Fibroblast of skin of right biceps (primary cell): ENCODE measurements at places on chromosomes 11 and 22.

GRCh38 chr11:12478743-12479142 is 101.4 kb downstream of the PARVA start:
- peak; percentile 65 for DNase-seq

GRCh38 chr11:68270196-68271022 is 1.4 kb downstream of the C11orf24 start:
- no peak for DNase-seq

- peak; percentile 65 for DNase-seq
Measured at GRCh38 chr11:10742460-10743208, 8.4 kb upstream of the CTR9 start.

- no peak for DNase-seq
Measured at GRCh38 chr11:32145282-32145681, 54.4 kb downstream of the RCN1 start.

GRCh38 chr11:18046116-18046777 is at the start of gene TPH1:
Gene TPH1 (minus strand): TSS chr11:18046269. CDS start chr11:18040762, 5,507 bp downstream.
- peak; percentile 2 for DNase-seq

GRCh38 chr11:124278261-124278660 is 22.1 kb downstream of the OR8G5 start:
- no peak for DNase-seq

DNA sequence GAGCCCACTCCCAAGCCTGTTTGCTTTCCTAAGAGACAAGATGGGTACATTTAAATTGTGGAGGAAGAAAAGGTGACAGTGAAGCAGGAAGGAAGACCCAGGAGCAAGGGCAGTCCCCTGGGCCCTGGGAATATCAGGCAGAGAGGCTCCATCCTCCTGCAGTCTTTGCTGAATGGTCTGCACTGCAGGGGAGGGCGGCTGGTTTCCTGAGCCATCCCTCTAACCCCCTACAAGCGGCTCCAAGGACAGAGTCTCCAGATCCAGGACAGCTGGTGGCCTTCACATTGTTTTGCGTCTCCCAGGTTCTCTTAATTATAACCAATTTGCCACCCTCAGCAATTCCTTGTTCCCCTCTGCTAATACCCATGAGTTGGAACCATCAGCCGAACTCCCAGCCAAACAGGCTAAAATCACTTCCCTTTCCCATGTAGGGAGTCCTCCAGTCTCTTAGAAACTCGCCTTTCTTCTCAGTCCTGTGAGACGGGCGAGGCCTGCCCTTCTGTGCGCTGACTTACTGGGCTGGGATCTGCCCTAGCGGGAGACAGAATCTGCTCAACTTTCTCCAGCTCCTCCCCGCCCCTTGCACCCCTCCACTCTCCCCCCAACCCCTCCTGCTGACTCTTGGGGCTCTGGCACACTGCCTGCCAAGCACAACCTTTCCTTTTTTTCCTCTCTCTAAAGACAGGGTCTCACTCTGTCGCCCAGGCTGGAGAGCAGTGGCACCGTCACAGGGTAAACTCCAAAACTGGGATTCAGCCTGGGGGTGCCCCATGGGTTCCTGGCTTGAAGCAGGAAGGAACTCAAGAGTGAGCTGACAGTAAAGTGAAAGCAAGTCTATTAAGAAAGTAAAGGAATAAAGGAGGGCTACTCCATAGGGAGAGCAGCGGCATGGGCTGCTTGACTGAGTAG is 53.4 kb upstream of the EMID1 start:
- no peak for DNase-seq

DNA sequence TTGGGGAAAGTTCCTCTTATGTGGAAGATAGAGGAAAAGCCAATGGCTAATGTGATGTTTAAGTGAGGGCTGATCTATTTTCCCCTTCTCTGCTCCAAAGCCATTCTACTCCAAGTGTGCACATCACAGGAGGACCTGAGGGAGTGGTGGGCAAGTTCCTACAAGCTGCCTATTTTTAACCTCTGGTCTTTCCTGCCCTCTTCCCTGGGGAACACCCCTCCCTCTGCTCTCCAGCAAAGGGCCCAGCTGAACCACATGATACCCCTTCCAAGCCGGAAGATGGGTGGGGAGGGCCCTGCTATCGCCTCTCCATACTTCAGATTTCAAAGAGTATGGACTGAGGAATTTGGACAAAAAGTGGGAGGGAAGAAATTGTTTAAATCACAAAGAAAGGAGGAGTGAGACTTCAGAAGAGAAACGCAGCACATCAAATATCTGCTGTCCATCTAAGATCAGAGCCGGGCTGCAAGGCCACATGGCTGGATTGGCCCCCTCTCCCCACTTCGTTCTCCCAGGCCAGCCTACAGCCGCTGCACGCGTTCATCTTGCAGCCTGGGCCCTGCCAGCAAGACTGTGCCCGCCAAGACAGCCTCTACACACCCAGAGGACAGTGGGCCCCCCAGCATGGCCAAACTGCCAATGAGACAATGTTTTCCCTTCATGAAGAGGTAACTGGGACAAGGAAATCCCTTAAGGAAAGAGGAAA is 77.5 kb downstream of the MICAL3 start:
- DNase-seq, result no peak

- DNase-seq, result no peak
Measured at GRCh38 chr11:129163714-129164164, 28.4 kb downstream of the ARHGAP32 start.

DNA sequence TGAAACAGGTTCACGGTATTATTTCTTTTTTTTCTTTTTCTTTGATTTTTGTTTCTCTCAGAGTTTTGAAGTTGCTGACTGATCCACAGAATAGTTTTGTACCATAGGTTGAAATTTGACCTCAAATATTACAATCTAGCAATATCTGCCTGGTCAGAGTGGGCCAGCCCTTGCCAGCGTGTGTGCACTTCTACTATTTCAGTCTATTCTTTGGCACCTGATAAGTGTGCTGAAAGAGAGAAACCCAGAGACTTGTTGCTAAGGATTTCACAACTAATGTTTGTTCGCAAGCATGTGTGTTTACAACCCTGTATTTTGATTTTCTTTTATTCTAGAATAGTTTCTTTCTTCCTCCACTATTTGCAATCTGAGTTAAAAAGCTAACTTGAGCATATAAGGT is 1125.2 kb upstream of the CNTN5 start:
- DNase-seq, result no peak

GRCh38 chr11:112016088-112016764 is 9.0 kb upstream of the DLAT start:
- DNase-seq, result peak; percentile 15

DNA sequence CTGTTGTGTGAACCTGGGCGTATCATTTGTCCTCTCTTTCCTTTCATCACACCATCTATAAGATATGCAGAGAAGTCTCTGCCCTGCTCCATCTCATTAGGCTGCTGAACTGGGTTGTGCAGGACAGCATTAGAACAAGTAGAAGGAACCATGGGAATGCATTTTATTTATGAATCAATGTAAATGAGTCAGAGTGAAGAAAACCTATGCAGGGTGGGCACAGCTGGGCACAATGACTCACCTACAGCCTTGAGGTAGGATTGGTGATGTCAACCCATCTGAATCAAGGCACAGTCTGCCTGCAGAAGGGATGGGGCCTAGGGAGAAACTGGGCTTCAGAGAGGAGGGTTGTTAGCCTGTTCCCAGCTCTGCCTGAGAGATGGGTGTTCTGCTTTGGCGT is 123.4 kb downstream of the CSNK2A3 start:
- no peak for DNase-seq

DNA sequence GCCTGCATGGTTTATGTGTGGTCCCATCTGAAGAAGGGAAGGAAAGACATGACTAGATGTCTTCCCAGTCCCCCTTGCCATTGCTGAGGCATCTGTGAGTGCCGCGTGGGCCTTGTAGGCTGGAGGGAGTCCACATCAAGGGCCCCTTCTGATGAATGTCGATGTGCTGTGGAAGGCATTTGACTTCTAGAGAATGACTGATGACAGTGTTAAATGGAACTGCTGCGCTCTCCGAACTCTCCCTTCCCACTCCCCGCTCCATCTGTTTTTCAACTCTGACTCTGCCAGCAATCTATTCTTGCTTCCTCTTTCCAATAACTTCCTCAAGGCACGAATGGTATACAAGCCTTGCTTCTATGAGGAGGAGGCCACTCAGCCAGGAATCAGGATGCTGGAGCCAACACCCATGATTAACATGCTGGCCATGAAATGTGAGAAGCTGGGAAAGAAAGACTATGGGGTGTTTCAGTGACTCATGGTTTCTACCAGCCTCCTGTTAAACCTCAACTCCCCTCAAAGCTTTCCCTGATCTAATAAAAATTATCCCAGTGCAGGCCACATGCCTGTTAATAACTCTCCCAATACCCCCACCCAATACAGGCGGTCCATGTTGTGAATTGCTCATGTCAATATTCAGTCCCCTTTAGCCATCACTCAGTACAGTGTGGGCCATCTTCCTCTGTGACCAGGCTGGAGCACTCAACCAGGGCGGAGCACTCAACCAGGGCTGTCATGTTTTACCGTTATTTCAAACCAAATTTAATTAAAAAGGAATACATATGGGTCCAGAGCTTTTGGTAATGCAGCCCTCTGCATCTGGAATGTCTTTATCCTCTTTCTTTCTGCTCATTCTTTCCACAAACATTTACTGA is 46.4 kb upstream of the TBCEL start:
- peak; percentile 45 for DNase-seq

GRCh38 chr11:27509908-27510307 is 3.3 kb upstream of the LIN7C start:
- no peak for DNase-seq

DNA sequence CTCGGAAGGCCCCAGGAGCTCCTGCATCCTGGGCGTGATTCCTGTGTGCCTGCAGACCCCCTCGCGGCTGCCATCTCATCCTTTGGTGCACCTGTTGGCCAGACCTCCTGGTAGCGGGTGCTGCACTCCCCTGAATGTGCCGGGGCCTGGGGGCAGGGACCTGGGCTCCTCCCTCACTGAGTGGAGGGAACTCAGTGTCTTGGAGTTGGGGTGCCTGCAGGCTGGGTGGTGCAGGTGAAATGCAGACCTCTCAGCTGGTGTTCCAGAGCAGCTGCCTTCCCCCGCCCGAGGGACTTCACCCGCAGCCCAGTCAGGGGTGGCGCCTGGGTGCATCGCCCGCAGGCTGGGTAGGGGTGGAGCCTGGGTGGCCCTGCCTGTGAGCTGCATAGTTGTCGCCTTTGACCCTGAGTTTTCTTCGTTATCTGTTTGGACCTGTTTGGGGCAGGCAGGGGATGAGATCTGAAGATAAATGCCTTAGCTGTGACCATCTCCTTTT is 31.4 kb downstream of the LRP5 start:
- no peak for DNase-seq

DNA sequence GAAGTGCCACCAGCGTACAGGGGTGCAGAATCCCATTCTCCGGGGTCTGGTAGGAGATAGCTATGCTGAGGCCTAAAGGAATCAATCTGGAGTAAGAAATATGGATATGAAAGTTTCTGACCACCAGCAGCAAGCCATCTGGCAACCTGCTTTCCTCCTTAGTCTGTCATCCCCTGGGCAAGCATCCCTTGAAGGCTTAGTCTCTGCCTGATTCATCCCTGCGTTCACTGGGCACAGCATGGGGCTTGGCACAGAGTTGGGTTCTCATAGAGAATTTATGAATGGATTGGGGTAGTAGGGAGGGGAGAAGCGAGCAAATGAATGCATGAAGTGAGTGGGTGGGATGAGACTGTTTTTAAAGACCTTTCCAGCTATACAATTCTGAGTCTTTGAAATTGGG is 85.8 kb upstream of the NARS2 start:
- no peak for DNase-seq

DNA sequence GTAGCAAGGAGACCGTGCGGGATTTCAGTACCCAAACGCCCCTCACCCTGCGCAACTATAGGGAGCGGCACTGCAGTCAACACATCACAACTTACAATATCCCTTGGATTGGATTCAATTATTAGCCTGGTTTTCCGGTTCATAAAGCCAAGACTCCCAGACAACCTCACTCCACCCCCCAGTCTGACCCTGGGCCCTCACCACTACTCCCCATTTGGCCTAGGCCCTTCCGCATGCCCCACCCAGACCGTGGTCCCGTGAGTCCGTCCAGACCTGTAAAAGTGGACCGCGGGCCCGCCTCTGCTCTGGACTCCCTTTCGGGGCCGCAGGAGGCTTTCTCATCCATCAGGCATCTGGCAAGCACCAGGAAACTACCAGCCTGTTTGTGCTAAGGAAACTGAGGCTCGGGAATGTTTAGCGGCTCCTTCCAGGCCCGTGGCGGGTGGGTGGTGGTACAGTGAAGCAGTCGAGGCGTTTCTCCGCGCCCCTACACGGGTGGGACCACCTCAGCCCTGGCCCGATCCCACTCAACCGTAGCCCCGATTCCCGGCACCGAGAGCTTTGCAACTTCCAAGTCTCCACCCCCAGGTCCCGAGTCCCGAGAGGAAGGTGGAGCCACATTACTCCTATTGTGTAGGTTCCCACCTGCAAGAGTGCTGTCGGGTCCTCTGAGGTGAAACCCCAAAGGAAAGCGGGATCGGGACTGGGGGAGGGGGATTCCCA is 679 bp upstream of the DPP3 start:
- peak; percentile 26 for DNase-seq

DNA sequence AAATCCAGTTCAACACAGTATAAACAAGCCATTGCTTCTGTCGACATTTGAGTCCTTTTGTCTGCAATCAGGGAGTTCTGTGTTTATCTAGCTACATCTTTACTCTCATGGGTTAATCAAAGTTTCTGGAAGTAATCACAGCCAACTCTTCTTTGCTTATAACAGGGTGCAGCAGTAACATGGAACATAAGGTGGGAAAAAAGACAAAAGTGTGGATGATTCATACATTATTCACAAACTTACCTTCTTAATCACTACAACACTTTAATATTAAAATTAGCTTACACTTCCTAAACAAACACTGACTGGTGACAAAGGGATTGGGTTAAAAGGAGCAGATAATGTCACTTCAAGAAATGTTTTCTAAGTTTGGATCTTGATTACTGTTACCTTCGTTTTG is 44.7 kb downstream of the SNX19 start:
- DNase-seq, result no peak
